Suppressor macrophage treated with lipopolysaccharide for 1 hour (primary cell): ENCODE measurements at places on chromosomes 3 and 15.
A peak's percentile ranks its signal among the peaks of the same experiment; 100 is the strongest.

DNA sequence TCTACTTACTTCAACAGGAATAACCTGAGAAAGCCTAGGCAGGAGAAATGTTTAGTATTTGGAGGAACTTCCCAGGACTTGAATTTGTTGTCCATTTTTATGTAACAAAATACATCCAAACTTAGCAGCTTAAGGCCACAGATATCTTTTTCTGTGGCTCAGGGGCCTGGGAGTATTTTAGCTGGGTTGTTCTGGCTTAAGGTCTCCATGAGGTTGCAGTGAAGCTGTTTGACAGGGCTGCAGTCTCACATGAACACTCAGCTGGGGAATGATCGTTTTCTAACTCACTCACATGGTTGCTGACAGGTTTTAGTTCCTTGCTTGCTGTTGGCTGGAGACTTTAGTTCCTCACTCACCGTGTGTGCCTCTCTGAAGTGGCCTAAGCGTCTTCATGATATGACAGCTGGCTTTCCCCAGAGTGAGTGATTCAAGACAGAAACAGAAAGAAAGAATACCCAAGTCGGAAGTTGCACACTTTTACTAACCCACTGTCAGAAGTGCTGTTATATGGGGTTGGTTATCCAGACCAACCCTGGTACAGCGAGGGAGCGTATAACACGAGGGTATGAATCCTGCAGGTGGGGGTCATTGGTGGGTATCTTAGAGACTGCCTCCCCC is 229.7 kb upstream of the TBL1XR1 start:
- DNase-seq: peak; percentile 81

- DNase-seq: peak; percentile 10
Observed at GRCh38 chr3:4021162-4021561, 221.9 kb downstream of the LRRN1 start.

- DNase-seq: no peak
Observed at GRCh38 chr15:100968050-100968966, 49.2 kb downstream of the LRRK1 start.

GRCh38 chr15:36977659-36978058 is 122.7 kb downstream of the MEIS2 start:
- DNase-seq: no peak

DNA sequence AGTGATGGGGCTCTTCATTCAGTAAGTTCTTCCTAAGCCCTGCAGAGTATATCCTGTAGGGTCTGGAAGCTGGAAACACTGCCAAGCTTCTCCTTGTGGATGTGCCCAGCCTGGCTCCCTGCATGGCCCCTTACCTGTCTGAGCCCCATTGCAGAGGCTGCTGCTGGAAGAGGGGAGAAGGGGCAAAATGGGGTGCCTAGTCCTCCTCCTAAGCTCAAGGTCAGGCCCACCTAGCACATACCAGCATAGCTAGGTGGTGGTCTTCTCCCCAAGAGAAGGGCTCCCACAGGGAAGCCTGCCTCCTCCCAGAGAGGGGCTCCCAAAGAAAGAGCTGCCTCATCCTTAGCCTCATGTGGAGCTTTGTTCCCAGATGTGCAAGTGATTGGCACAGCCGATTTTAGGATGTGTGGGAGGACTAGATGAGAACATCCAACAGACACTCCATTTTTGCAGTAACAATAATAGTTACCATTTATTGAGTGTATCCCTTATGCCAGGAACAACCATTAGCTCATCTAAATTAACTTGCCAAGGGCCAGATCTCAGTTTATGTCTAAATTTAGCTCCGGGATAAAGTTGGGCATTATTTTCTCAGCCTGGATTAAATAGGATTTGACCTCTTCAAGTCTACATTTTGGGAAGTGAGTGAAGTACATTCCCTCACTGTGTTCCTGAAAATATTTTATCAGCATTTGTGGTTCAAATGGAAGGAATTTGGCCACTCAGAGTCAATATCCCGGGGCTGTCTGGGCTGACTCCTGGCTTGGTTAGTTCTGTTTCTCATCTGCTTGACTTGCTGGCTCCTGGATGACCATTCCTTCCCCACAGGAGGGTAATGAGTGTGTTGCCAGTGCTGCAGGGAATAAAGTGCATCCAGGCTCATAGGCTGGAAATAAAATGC is 291.1 kb upstream of the ROPN1 start:
- no peak for DNase-seq

DNA sequence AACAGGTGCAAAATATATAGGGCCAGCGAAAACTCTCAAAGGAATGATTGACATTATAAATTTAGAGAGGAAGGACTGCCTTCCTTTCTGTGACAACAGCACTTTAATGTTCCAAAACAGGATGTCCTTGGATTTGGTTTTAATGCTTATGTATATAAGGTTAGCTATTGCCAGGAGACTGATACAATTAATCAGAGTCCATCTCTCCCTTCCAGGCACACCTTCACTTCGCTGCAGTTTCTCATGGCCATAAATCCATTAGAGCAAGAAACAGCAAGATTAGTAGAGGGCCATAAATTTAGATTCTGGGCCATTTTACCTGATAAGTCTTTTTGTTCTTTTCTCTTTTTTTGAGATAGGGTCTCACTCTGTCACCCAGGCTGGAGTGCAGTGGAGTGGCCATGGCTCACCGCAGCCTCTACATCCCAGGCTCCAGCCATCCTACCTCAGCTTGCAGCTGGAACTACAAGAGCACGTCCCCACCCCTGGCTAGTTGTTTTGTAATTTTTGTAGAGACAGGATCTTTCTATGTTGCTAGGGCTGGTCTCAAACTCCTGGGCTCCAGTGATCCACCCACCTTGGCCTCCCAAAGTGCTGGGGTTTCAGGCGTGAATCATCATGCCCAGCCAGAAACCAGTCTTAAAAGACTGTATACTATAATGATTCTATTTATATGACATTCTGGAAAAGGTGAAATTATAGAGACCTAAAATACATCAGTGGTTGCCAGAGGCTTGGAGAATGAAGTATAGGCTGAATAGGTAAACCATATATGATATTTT is 15.7 kb upstream of the TFRC start:
- no peak for DNase-seq

DNA sequence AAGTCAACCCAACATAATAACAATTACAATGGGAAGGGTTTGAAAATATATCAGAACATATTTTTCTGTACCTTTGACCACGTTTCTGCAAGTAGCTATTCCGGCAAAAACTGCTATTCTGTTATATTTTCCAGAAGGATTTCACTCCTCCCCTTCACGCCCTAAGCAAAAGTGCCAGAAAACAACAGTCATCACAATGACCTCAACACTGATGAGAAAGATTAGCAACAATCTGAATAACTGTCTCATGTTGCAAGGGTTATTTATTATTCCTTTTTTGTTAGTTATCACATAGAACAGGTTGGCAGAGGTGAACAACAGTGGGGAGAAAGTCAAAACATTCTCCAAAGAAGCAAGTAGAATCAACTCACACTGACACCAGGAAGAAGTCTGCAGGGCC is 269.4 kb upstream of the ARRDC4 start:
- no peak for DNase-seq

DNA sequence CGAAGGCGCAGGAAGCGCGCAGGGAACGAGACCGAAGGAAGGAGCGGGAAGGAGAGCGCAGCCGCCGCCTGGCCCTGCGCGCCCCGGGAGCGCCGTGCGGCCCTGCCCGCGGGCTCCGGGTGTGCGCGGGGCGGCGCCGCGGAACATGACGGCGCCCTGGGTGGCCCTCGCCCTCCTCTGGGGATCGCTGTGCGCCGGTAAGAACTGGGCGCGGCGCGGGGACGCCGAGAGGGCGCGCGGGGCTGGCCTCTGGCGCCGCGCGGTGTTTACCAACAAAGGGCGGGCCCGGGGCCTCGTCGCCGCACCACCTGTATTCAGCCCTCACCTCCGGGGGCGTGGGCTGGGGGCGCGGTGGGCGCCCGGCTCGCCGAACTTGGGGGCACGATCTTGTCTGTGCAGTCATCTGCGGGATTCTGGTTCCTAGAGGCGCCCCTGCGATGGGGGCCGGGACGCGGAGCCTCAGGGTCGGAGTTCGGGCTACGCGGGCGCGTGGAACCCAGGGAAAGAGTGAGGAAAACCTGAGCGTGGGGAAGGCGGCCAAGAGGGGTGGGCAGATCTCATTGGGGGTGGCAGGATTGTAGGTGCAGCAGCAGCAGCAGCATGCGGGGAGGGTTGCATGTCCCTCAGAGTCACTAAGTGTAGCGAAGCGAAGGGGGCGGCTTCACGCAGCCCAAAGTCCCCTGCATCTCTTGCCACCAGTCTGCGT is 641 bp downstream of the ACVR2B start:
- DNase-seq: peak; percentile 36

DNA sequence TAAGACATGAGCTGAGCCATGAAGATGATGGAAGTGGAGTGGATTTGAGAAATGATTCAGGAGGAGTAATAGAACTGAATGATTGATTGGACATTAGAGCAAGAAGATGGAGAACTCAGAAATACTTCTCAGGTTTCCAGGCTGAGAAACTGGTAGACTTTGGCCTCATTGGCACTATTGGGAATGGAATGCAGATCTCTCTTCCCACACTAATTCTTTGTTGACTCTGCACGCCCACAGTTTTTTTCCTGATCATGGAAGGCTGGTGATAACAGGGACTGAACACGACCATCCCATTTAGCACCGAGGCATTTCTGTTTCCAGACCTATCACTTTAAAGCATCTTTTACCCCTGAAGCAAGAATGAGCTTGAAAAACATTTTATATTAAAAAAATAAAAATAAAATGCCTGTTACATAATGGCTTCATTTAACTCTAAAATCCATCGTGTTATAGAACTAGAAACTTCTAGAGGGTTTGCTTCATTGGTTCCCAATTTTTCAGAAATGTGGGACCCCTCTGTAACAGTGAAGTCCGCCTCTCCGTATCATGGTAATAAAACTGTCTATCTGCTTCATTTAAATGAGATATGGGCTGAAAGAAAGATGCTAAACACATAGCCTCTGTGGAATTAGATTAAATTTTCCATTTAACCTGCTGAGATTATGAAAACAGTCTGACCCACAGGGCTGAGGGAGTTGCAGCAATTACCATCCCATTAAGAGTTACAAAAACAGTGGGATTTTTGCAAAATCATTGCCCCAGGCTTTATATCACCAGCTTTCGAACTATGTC is 562.0 kb upstream of the CFAP20DC start:
- no peak for DNase-seq

- peak; percentile 92 for DNase-seq
Observed at GRCh38 chr3:196643201-196643749, 3.8 kb downstream of the NRROS start.

DNA sequence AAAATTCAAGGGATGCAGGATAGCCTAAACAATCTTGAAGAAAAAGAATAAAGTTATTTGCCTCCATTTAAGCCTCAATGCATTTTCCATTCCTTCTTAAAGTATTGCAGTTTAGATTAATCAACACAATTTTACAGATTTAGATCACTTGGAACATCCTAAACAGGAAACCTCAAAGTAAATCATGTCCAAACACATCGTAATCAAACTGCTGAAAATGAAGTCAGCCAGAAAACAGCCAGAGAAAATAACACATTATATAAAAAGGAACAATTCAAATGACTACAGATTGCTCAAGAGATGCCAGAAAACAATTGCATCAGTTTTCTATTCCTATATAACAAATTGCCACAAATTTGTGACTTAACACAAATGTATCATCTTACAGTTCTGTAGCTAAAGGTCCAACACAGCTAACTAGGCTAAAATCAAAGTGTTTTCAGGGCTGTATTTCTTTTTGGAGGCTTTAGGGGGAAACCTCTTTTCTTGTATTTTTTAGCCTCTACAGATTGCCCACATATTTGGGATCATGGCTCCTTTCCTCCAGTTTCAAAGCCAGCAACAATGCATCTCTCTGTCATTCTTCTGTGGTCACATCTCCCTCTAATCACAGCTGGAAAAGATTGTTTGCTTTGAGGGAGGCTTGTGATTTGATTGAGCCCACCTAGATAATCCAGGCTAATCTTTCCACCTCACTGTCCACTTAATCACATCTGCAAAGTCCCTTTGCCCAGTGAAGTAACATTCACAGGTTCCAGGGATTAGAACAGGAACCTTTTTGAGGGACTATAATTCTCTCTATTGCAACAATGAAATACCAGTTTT is 543.3 kb upstream of the UBE2E2 start:
- no peak for DNase-seq

- no peak for DNase-seq
Observed at GRCh38 chr3:120410541-120410940, 40.3 kb downstream of the FSTL1 start.

DNA sequence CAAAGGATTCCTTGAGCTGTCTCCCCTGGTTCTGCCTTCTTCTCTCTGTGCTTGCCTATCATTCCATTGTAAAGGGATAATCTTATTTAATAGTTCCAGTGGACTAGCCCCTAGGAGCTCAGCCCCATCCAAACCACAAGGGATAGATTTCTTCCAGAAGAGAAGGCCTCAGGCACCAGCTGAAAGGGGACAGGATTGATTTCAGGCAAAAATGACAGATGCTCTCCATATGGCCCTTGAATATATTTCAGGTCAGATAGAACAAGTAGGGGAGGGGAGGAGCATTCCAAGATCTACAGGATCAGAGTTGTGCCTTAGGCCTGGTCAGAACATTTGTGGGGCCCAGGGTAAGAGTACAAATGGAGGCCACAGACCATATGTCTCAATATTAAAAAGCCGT is 85.3 kb downstream of the RPLP1 start:
- DNase-seq: no peak

GRCh38 chr3:127763816-127764215 is 58.5 kb downstream of the MGLL start:
- DNase-seq: no peak

- DNase-seq: no peak
Observed at GRCh38 chr3:10006762-10007090, 19.5 kb upstream of the FANCD2 start.

- DNase-seq: no peak
Observed at GRCh38 chr15:99481113-99481950, 84.5 kb upstream of the MEF2A start.

DNA sequence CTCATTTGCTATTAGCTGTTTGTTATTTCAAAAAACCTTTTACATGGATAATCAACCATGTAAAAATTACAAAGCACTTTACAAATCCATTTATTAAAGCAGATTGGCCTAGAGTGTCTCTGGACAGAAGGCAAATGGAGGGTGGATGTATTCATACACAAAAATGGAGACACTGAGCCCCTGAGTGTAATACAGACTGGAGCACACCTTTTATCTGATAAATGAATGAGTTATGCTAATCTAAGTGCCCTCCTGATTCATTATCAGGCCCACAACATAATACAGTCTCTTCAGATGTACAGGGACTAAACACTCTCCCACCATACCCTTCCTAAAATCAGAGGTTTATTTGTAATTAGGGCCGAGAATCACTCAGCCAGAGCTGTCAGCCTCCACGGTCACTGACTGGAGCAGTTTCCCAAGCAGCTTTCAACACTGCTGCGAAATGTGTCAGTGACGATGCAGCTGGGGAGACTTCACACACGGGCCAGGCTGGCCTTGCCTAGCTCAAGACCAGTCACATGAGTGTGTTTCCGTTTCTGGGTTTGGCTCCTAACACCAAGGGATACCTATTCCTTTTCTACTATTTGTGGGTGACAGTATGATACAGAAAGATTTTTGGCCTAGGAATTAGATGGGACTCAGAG is 271.8 kb downstream of the ZIC1 start:
- no peak for DNase-seq
